ENCODE measurements at places on chromosomes 7 and 10. TPM values are rescaled to one million over a fixed set of nuclear protein-coding genes. Genes with fewer than 3 reads are reported as not detected.
A peak's percentile ranks its signal among the peaks of the same experiment; 100 is the strongest.

Gene HTR5A
- not detected for total RNA-seq

DNA sequence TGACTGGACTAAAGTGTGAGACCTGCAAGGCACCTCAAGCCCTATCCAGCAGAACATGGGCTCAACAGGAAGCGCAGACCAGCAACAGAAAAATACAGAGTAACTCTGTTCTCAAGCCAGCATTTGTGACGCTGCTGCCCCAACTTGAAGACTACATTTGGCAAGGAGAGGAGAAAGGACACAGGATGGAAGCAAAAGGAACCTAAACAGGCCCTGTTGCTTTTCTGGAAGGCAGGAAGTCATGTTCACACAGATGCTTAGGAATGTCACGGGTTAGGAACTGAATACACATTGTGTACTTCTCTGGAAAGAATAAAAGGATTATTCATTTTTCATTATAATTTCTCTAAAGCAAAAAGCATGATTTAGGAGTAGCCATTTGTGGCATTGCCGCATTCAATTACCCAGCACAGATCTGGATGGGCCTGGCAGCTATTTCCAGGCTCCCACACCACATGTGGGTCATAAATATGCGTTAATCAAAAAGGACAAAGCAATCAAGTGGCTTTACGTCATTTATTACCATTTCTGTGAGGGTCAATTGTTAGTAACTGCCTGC lies 19.8 kb upstream of the TOMM7 start:
- no peaks in the 10 kb centered on the region for H3K27me3 ChIP-seq
- H3K27ac ChIP-seq: peak overlapping the region; percentile 24
- H3K4me3 ChIP-seq: no peak overlapping the region
- H3K4me1 ChIP-seq: no peaks in the 10 kb centered on the region
- no peak for DNase-seq
- H3K36me3 ChIP-seq: no peaks in the 10 kb centered on the region

Gene EPO
- total RNA-seq: not detected

Gene ARMC10
- total RNA-seq: 29.8 TPM

Gene MEIG1
- not detected for total RNA-seq

DNA sequence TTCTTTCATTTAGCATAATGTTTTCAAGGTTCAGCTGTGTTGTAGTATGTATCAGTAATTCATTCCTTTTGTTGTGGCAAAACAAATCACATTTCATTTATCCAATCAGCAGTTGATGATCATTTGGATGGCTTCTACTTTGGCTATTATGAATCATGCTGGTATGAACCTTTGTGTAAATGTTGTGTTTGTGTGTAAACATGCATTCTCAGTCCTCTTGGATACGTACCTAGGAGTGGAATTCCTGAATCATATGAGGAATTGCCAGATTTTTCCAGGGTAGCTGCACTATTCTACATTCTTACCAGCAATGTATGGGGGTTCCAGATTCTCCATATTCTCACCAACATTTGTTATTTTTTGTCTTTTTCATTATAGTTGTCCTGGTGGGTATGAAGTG lies 578.5 kb upstream of the MKI67 start:
- H3K27ac ChIP-seq: no peak overlapping the region
- H3K36me3 ChIP-seq: no peaks in the 10 kb centered on the region
- no peak overlapping the region for H3K4me3 ChIP-seq

Gene IFT22
- 7.0 TPM for total RNA-seq

GRCh38 chr7:45259227-45259596 lies 101.6 kb downstream of the RAMP3 start:
- no peak for DNase-seq
- H3K36me3 ChIP-seq: no peaks in the 10 kb centered on the region
- no peak overlapping the region for H3K4me3 ChIP-seq
- peaks cover 21% of the 10 kb centered on the region for H3K4me1 ChIP-seq

GRCh38 chr7:102323914-102324195 lies 32.4 kb downstream of the SPDYE6 start:
- no peak overlapping the region for H3K4me3 ChIP-seq
- H3K4me1 ChIP-seq: no peaks in the 10 kb centered on the region
- H3K27me3 ChIP-seq: no peaks in the 10 kb centered on the region

DNA sequence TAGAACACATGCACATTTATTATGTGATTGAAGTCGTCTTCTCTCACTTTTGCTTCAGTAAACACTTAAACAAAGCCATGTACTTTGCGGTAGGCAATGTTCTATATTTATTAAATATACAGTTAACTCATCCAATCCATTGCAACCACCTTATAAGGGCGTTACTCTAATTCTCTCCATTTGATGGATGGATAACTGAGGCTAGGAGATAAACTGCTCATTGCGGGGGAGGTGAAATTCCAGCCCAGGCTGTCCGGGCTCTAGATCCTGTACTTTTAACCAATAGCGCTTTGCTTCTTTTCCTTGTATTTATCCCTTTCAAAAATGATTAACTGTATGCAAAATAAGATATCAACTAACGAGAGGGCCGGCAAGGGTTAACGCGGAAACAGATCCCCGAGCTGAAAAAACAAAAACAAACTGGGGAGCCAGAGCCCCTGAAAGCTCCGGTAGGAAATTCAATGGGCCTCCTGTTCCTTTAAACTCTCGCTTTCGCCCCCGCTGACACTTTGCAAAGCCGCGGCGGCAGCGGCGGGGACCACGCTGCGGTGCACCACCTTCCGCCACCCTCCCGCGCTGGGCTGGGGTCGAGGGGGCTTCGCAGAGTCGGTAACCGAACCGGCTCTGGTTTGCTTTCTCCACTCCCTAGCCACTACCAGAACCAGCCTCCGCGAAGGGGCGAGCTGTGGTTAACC lies 1.0 kb upstream of the PLXDC2 start:
- peak; percentile 80 for DNase-seq
- peaks cover 8% of the 10 kb centered on the region for H3K4me1 ChIP-seq
- peak overlapping the region; percentile 66 for H3K4me3 ChIP-seq
- peak overlapping the region; percentile 88 for H3K27ac ChIP-seq

DNA sequence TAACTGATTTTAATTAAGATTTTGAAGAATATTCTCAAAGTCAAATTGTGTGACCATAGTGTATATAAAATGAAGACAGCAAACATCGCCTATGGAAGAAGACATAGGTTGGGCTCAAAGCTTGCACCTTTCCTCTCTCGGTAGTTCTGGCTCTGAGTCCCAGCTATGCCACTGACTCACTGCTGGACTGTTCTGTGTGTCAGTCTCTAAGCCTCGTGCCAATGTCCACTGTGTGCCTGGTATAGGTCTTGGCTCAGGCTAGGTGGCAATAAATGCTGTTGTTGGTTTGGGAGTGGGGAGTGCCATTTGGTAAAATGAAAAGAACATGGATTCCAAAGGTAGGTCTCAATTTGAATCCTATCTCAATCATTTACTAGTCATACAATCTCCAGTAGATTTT lies 137.5 kb upstream of the RHEB start:
- H3K36me3 ChIP-seq: peaks cover 4% of the 10 kb centered on the region
- H3K4me1 ChIP-seq: no peaks in the 10 kb centered on the region
- no peak overlapping the region for H3K27ac ChIP-seq
- H3K4me3 ChIP-seq: no peak overlapping the region

Gene PALD1
- total RNA-seq: 22.0 TPM

- H3K36me3 ChIP-seq: no peaks in the 10 kb centered on the region
- H3K27ac ChIP-seq: no peak overlapping the region
- no peaks in the 10 kb centered on the region for H3K27me3 ChIP-seq
- DNase-seq: no peak
Observed at GRCh38 chr10:79488336-79488735, 24.0 kb upstream of the EIF5AL1 start.

DNA sequence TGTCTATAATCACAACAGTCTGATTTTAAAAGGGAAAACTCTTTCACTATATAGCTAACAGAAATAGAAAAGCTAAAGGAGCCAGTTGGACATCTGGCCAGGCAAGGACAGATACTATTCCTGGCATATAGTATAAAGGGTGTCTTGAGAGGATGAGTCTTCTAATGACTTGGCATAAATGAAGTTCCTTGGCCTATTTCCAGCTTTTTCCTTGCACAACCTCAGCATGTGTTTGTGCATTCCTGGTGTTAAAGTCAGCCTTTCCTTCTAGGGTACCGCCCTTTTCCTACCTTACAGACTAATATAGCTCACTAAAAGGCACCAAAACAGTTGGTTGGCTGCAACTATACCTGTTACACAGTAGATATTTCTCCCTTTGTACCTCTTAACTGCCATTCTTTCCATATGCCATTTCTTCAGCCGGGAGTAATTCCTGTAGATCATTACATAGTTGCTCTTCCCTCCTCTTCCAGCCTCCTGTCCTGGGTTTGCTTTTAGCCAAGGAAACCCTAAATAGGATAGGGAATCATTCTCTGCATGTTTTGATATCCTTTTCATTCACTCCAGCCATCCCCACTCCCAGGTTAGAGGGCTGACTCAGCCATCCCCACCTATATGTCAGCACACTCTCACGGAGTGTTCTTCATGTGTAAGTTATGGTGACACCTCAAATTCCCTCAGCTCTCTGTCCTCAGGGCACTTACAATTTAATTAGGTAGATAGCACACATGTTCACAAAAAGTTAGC lies 102.1 kb upstream of the MDFIC start:
- DNase-seq: no peak
- H3K4me3 ChIP-seq: no peak overlapping the region
- no peaks in the 10 kb centered on the region for H3K4me1 ChIP-seq
- no peak overlapping the region for H3K27ac ChIP-seq

DNA sequence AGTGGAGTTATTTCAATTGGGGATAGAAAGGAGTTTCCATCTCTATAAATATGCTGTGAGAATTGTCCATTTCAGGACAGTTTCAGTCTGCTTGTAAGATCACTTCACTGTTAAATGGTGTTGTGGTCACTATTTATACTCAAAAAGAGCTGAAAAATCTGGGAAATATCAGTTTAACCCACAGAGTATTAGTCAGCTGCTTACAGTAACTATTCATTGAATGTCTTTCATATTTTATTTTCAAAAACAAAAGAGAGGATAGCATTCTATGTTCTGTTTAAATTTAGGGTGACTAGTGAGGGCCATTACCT lies 85.4 kb upstream of the PLXDC2 start:
- H3K27ac ChIP-seq: no peak overlapping the region
- no peaks in the 10 kb centered on the region for H3K27me3 ChIP-seq
- H3K36me3 ChIP-seq: no peaks in the 10 kb centered on the region
- no peaks in the 10 kb centered on the region for H3K4me1 ChIP-seq
- DNase-seq: no peak

DNA sequence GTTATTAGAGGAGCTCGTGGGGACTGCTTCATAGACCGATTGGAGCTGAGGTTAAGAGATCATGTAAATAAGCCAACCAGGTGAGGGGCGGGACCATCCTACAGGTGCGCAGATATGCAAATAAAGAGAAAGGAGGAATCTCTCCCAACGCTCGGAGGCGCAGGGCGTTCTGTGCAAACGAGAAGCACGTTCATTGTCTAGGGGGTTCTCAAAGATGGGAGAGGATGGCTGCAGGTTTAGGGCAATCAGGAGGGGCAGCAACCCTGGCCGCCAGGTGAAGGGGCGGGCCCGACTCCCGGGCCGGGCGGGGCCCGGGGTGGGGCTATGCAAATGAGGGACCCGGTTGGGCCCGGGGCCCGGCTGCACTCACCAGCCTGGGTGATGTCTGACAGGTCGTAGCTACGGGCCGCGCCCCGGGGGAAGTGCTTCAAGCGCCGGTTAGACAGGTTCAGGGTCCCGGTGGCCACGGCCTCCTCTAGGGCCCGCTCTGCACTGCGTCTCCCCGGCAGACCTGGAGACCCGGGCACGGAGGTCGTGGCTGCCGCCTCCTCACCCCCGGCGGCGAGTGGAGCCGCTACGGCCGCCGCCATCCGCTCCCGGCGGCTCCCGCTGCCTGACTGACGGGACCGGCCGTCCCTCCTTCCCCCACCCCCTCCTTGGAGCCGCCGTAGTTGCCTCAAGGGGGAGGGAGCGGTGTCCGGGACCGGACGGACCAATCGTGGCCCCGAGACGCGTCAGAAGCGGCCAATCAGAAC lies at the start of gene LRCH4:
Gene LRCH4 (minus strand): TSS at position 619 of the 755 bp plus-strand sequence. CDS start 29 bp downstream, at position 590.
- peaks cover 11% of the 10 kb centered on the region for H3K27me3 ChIP-seq
- DNase-seq: peak; percentile 94
- H3K36me3 ChIP-seq: peaks cover 18% of the 10 kb centered on the region
- H3K4me1 ChIP-seq: peaks cover 47% of the 10 kb centered on the region
- peak within 1 kb of the TSS; percentile 91 for H3K4me3 ChIP-seq

Gene TUBAL3
- total RNA-seq: not detected

GRCh38 chr10:24556750-24557742 lies 166.6 kb downstream of the ARHGAP21 start:
- no peak for DNase-seq
- no peak overlapping the region for H3K27ac ChIP-seq
- peaks cover 12% of the 10 kb centered on the region for H3K4me1 ChIP-seq

DNA sequence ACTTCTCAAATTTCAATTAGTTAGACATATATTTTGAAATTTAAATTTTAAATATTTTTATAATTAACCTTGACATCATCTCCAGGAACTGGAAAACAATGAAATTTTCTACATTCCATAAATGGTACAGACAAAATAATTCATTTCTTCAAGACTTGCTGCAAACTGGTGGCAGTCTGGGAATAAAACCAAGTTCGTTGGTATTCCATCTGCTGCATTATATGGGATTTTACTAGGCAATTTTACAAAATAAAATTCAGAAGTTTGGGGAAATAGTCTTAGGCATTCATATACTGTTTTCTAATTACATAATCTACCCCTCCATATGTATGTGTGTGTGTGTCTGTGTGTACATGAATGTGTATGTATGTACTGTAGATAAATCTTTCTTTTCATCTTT lies 984.6 kb upstream of the KCND2 start:
- DNase-seq: no peak
- H3K27me3 ChIP-seq: no peaks in the 10 kb centered on the region
- no peak overlapping the region for H3K4me3 ChIP-seq
- no peak overlapping the region for H3K27ac ChIP-seq
- no peaks in the 10 kb centered on the region for H3K4me1 ChIP-seq
- no peaks in the 10 kb centered on the region for H3K36me3 ChIP-seq

Gene FFAR4
- total RNA-seq: not detected

Gene TMEM213
- total RNA-seq: not detected

DNA sequence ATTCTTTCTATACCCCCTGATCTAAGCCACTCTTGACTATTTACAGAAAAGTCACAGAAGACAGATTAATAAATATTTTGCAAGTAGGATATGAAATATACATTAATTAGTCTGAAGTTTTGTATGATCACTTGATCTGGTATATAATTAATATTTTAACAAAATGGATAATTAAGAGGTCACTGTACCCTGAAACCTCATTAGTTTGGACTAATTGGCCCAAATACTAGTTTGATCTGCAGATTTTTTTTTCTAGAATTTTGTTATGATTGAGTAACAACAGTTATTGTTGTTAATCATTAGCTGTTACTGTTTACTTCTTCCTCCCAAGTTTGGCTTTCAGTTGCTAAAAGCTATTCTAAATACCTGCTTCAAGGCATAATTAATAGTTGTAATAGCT lies 2.7 kb downstream of the NHLRC2 start:
- peaks cover 26% of the 10 kb centered on the region for H3K36me3 ChIP-seq
- no peak for DNase-seq
- no peak overlapping the region for H3K27ac ChIP-seq
- H3K4me1 ChIP-seq: peaks cover 45% of the 10 kb centered on the region
- no peaks in the 10 kb centered on the region for H3K27me3 ChIP-seq

GRCh38 chr7:45278763-45279398 lies 121.3 kb downstream of the RAMP3 start:
- H3K4me1 ChIP-seq: no peaks in the 10 kb centered on the region
- no peak for DNase-seq

- H3K36me3 ChIP-seq: no peaks in the 10 kb centered on the region
- H3K27me3 ChIP-seq: no peaks in the 10 kb centered on the region
- H3K27ac ChIP-seq: no peak overlapping the region
- DNase-seq: no peak
- no peaks in the 10 kb centered on the region for H3K4me1 ChIP-seq
Observed at GRCh38 chr7:155961241-155962190, 149.3 kb upstream of the SHH start.

Gene SLC26A4
- 0.20 TPM for total RNA-seq

GRCh38 chr10:113273181-113274163 lies 279.4 kb upstream of the HABP2 start:
- no peaks in the 10 kb centered on the region for H3K36me3 ChIP-seq
- H3K27ac ChIP-seq: peak overlapping the region; percentile 28
- no peak overlapping the region for H3K4me3 ChIP-seq

Gene ZNF32
- total RNA-seq: 29.7 TPM
